ENCODE measurements at places on chromosomes 7 and 10. TPM values are rescaled to one million over a fixed set of nuclear protein-coding genes. Genes with fewer than 3 reads are reported as not detected.

- no peak for ATAC-seq
These were observed 110.5 kb downstream of the HECTD2 start for GRCh38 chr10:91520661-91521060.

DNA sequence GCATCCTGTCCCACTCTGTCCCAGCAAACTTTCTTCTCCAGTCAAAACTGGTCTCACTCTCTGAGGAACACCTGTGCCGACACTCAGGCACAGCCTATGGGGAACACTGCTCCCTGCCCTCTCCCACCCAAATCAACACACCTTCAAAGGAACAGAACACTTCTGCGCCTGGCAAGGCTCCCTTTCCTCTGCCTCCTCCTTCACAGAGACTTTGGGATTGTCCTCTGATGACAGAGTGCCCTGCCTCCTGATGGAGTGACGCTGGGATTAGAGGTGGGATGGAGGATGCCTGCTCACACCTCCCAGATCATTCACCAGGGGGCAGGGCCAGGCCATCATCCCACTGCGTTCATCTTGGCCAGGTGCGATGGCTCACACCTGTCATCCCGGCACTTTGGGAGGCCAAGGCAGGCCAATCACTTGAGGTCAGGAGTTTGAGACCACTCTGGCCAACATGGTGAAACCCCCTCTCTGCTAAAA is 26.5 kb downstream of the KLF6 start:
- ATAC-seq = no peak

PRSS37 gene
- 0.33 TPM for total RNA-seq

DNA sequence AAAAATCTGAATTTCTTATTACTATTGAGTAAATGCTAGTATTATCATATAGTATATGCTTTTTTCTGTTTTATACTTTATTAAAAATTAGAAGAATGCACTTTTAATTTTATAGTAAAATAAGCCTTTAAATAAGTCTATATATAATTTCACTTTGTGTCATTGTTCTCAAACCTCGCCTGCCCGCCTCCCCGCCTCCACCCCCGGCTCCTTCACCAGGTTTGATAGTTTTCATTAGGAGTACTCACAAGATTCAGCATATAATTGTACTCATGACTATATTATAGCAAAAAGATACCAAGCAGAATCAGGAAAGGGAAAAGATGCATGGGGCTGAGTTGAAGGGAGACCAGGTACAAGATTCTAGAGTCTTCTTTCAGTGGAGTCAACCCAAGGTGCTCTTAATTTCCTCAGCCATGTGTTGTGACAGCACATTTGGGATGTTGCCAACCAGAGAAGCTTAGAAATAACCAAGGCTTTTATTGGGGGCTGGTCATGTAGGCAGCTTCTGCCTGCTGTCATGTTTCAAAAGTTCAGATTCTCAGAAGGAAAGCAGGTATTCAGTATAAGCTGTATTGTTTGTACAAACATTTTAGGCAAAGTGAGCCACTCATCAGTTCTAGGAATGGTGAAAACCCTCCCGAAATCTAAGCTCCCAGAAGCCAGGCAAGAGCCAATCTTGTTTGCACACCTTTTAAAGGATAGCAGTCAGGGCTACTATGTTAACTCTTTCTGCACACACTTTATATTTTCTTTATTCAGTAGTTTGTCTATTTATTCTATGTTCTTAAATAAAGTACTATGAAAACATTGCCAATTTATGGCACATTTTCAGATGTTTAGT is 12.3 kb downstream of the NHLRC2 start:
- ATAC-seq = no peak

DNA sequence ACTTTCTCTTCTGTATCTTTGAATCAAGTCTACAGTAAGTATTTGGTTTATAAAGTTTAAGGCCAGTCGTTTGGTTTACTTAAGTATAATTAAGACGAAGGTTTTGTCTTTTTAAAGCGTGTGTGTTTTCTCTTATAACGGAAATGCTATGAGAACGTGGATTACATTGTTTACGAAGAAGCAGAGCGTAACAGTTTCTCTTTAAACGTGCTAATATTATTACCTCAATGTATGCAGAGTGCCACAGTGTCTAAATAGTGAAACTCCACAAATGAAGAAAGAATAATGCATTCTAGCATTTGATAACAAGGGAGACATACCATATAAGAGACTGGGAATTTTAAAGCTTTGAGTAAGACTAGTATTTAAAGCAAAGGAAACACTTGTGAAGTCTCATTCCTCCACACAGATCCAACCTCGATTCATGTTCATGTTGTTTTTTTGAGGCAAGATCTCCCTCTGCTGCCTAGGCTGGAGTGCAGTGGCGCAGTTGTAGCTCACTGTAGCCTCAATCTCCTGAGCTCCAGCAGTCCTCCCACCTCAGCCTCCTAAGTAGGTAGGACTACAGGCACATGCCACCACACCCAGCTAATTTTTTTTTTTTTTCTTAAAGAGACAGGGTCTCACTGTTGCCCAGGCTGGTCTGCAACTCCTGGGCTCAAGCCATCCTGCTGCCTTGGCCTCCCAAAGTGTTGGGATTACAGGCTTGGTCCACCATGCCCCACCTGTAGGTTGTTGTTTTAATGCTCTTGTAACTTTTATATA is 75.1 kb downstream of the ANKRD61 start:
- ATAC-seq = no peak

DNA sequence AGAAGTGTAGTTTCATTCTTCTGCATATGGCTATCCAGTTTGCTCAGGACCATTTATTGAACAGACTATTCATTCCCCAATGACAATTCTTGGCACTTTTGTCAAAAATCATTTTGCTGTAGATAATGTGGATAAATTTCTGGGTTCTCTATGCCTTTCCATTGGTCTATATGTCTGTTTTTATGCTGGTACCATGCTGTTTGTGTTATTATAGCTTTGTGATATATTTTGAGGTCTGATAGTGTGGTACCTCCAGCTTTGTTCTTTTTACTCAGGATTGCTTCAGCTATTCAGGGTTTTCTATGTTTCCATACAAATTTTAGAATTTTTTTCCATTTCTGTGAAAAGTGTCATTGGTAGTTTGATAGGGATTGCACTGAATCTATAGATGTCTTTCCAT is 315.3 kb upstream of the KAT6B start:
- no peak for ATAC-seq

DOCK4 gene
- 11.0 TPM for total RNA-seq

GRCh38 chr7:151389768-151390597 is 19.9 kb downstream of the WDR86 start:
- no peak for ATAC-seq

DNA sequence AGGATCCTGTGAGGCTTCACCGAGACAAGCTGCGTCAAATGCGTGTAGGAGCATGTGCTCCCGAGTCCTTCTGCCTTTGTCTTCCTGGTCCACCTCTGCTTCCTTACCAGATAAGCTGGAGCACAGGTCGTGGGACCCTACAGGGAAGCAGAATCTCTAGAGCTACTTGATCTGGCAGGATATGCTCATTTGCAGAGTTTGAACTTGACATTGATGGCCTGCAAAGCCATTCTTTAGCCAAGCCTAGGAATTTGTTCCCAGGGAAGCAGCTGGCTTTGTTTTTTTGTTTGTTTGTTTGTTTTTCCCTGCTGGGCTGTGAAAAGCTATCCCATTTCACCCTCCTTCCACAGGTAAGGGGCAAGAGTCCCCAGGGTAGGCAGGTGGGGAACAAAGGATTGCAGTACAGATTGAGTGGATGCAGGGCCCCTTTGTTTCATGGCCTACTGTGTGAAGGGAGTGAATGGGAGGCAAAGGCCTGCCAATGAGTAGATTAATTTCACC is 200.0 kb upstream of the BMPER start:
- no peak for ATAC-seq

Data from motor neuron (in vitro differentiated cells).